Vagina (tissue), 2 donors: ENCODE measurements at places on chromosomes 5 and 9.

- DNase-seq: no peak
Measured at GRCh38 chr5:31825518-31826068, 186.7 kb downstream of the PDZD2 start.

GRCh38 chr5:124951661-124952060, 205.2 kb upstream of the ZNF608 start:
- no peak for DNase-seq

GRCh38 chr5:77086689-77087483, at the start of gene ZBED3:
Gene ZBED3, minus strand, starts transcription at chr5:77087285. Its CDS starts 9,407 bp downstream, at chr5:77077878.
- DNase-seq: no peak

DNA sequence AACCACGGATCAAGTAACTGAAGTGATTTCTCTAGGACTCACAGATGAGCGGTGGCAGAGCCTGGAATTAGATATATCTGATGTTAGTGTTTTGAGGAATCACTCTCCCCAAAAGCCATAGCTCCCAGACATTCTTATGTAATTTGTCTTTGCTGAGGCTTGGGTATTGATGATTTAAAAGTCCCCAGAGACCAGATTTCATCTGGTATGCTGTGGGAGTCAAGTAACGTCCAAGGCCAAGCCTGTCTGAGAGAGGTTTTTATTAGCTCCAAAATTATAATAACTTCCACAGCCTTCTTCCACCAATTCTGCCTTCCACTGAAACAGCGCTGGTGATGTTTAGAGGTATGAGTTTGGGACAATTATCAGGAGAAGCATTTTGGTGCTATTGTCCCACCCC, 21.3 kb upstream of the KCNIP1 start:
- peak; percentile 67 for DNase-seq

DNA sequence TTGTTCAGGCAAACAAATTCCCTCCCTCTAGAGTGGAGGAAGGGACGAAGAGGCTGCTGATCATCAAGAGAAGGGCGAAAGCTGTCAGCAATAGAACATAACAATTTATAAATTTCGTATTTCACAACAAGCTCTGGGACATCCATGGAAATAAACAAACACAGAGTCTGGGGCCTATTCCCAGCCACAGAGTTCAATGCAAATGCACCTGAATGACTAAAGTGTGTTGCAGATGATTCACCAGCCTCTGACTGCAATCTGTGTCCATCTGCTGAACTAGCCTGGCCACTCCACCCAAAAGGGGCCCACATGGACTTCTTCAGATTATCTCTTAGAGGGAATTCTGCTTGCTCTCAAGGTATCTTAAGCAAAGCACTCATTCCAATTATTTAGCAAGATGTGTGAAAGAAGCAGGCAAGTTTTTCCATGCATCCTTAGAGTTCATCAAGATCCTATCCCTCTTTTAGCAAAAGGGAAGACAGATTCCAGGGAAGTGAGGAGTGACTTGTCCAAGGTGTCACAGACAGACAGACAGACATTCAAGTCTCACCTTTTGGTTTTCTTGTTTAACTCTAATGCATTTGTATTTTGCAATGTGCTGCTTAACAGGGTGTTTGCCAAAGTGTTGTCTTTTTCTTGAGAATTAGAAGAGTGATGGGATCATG, 307.8 kb upstream of the PAPPA start:
- no peak for DNase-seq

DNA sequence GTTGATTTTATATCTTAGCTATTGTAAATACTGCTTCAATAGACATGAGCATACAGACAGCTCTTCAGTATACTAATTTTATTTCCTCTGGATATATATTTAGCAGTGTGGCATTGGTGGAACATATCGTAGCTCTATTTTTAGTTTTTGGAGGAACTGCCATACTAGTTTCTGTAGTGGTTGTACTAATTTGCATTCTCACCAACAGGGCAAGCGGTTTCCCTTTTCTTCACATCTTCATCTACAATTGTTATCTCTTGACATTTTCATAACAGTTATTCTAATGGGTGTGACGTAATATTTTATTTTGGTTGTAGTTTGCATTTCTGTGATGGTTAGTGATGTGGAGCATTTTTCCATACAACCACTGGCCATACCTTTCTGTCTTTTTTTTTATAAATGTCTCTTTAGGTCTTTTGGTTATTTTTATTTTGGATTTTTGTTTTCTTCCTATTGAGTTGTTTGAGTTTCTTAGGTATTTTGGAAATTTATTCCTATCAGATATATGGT, 32.5 kb downstream of the TAF11L14 start:
- DNase-seq: no peak

- no peak for DNase-seq
Measured at GRCh38 chr5:151434570-151435237, 12.7 kb upstream of the SLC36A1 start.

DNA sequence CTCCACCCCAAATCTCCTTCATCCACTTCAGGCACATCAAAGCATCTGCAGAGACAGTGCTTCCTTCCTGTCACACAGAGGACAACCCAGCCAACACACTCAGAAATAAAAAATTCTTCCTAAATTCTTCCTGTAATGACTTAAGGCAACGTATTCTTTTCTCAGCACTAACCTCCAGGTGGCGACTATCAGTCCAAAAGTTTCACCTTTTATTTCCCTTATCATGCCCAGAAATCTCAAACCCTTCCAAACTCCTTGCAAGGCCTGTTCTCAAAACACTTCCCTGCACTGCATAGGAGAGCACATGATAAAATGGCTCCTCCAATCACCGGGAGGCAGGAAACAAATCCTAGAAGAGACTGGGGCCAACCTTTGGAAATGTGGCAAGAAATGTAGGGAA, 35.1 kb downstream of the SLIT3 start:
- DNase-seq: no peak

- DNase-seq: no peak
Measured at GRCh38 chr9:31394015-31394473, 990.4 kb upstream of the ACO1 start.
